ENCODE measurements at places on chromosomes 16 and 17.
A peak's percentile ranks its signal among the peaks of the same experiment; 100 is the strongest.

GRCh38 chr17:45990886-45991285 is 8.2 kb upstream of the STH start:
- no peak for DNase-seq

- no peak for DNase-seq
Observed at GRCh38 chr16:59213952-59214351, 479.8 kb upstream of the GOT2 start.

GRCh38 chr16:30615358-30616091 is 5.3 kb upstream of the ZNF689 start:
- peak; percentile 52 for DNase-seq

DNA sequence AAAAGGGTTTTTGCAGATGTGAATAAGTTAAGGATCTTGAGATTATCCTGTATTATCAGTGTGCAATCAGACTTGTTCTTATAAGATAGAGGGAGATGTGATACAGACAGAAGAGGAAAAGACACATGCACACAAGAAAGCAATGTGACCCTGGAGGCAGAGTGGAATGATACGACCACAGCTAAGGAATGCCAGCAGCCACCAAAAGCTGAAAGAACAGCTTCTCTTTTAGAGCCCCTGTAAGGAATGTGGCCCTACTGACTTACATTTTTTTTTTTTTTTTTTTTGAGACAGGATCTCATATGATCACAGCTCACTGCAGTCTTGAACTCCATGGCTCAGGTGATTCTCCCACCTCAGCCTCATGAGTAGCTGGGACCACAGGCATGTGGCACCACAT is 62.3 kb upstream of the CNTNAP4 start:
- DNase-seq, result no peak

DNA sequence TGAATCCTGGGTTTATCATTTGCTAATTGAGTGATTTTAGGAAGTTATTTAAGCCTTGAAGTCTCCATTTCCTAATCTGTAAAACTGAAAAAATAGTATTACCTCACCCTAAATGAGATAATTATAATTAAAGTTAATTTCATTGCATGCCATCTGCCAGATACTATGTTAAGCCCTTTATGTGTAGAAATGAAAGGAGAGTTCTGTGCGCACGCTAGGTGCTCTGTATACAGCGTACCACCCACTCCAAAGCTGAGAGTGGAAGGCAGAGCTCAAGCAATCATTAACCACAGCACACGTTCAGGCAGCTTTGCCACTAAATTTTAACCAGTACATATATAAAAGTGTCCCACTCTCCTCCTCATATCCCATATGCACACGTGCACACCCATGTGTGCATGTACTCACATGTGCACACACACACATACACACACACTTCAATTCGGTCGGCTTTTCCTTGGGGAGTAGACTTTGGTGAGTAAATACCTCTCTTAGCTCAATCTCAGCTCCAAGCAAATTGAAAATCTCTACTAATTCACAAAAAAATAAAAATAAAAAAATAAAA is 204.8 kb downstream of the GRIN2A start:
- DNase-seq, result no peak

DNA sequence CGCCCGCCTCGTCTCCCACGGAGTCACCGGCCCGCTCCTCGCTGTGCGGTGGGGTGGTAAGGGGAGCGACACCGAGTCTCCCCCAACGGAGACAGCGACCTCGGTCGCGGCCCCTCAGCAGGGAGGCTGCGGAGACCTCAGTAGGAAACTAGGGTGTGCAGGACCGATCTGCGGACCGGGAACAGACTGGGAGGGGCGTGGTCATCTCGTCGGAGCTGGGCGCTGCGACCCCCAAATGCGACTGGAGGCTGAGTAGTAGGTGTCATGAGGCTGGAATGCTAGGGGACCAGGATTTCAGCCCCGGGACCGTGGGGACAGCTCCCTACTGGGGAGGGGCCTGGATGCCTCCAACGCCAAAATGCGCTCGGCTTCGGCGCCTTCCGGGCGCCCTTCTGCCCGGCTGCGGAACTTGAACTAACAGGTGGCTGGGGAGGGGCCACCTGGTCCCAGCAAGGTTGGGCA is 1.3 kb downstream of the CACNG4 start:
- DNase-seq, result no peak

DNA sequence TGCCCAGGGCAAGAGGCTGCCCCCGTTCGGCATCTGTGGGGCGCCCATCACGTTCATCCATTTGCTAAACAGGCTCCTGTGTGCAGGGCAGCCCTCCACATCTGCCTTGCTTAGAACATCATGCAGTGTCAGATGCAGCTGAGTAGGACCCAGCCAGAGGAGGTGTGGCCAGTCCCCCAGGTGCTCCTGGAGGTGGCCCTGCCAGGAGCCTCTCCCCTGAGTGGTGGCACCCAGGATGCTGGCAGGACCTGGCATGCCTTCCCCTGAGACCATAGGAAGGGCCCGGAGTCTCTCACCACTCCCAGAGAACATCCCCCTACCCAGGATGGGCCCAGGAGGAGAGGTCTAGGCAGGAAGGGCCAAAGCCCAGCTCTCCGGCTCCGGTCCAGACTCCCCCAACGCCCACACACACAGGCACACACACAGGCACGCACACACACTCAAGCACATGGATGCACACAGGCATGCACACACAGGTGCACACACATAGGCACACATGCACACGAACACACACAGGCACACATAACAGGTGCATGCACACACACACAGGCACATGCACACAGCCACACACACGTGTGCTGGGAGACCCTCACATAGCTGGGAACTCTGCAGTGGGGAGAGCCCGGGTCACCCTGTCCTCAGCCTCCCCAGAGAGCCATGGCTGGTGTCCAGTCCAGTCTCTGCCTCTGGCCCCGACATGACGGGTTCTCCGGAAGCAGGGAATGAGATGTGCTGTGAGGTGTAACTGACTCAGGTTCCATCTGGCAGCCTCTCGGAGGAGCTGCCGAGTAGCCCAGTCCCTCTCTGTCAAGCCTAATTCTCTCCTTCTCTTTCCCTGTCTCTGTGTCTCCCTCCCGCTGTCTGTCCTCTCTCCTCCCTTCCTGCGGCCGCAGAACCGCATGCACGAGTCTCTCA is 74.6 kb downstream of the AMFR start:
- no peak for DNase-seq

GRCh38 chr16:69554495-69554894 is 11.3 kb upstream of the NFAT5 start:
- no peak for DNase-seq

DNA sequence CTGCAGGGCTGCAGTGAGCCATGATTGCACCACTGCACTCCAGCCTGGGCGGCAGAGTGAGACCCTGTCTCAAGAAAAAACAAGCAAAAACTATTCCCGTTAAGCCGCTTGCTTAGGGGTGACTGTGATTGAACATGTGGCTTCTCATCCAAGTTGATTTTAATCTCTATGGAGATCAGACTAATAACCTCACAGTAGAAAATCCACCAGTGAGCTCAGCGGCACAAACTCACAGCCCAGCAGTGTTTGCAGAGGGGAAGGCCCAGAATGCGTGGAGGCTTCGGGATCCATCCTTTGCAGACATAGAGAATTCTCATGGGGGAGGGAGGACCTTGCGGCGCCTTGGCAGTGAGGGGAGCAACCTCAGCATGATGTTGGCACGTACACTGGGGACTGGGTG is 7.4 kb downstream of the BANP start:
- DNase-seq, result no peak

- DNase-seq, result no peak
Observed at GRCh38 chr17:19363460-19364035, 1.0 kb upstream of the B9D1 start.

DNA sequence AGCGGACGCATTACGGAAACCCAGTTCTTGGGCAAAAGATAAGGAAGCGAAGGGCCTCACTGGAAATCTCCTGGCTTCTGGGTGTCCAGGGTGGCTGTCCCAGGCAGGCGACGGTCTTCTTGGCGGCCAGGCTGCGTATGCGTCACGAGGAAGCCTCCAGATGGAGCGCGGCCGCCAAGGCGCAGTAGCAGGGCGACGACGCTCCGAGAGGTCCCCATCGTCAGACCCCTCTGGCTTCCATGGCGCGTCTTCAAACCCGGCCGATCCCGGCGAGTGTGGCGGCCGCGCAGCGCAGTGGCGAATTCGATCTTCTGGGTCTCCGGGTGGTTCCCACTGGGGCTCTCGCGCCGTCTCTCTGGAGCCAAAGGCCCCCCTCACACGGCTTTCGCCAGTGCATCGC is 13.8 kb upstream of the ANKRD40CL start:
- DNase-seq, result no peak

DNA sequence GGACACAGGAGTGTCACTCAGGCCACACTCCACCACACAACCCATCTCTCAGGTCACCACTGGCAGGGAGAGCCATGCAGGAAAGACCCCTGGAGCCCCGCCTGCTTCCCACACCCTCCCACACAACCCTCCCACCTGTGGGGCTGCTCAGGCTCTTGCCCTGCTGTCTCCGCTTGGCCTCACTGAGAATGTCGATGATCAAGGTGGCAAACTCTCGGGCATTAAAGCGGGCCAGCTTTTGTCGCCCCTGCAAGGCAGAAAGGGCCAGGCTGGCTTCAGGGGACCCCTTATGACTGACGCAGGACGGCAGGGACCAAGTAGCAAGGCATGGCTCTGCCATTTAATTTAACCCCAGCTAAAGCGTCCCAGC is 8.5 kb downstream of the TP53I13 start:
- DNase-seq, result no peak

DNA sequence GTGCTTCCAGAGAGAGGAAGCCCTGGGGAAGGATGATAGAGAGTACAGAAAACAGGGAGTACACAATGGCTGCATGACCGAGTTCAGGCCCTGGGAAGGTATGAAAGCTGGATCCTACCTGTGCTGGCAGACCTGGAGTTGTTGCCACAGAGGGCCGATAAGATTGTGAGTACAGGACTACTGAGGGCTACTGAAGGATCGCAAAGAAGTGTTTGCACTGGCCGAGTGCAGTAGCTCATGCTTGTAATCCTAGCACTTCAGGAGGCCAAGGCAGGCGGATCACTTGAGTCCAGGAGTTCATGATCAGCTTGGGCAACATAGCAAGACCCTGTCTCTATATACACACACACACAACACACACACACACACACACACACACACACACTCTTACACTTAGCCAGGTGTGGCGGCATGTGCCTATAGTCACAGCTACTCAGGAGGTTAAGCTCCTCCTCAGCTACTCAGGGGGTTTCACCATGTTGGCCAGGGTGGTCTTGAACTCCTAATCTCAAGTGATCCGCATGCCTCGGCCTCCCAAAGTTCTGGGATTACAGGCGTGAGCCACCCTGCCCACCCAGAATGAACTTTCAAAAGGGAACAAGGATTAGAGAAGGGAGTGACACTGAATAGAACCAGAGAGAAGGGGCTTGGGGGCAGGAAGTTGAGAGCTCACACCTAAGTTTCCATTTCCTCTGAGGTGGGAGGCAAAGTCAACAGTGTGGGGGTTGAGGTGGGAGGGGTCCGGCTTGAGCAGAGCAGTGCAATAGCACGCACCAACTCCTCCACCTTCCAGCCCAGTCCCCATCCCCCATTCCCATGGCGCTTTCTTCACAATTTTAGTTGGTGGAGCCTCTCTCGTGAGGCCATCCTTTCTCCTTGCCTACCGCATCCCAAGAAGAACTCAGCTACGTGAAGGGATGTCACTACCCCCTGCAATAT is 7.5 kb downstream of the SCIMP start:
- DNase-seq, result peak; percentile 67

- DNase-seq, result no peak
Observed at GRCh38 chr16:8751481-8752311, 45.7 kb downstream of the TMEM186 start.

DNA sequence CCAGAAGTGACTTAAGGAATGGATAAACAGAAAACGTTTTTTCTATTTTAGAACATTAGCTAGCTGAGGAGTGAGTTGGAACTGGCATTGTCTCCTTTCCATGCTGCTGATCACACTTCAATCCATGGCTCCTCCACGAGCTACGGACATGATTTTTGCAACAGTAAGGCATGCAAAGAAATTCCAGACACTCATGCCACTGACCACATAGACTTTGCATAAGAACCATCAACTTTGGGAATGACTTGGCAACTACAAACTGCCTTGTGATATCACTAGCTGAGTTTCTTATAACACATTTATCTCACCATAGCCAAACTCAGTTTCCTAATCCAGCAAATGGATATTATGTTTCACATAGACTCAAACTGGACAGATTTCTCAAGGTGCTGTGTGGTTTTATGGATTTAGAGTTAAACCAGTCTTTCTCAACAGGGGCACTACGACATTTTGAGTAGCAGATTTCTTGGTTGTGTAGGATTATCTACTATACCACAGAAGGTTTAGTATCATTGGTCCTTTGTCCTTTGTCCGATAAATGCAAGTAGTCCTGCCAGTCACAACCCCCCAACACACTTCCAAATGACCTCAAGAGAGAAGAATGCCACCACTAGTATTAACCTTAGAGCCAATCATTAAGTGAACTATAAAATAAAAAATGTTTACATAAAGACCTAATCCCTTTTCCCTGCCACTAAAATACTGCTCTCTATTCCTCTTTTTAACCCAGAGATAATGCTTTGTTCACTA is 48.3 kb upstream of the C17orf78 start:
- DNase-seq, result no peak

GRCh38 chr17:12729086-12729485 is 60.2 kb upstream of the ARHGAP44 start:
- DNase-seq, result no peak

DNA sequence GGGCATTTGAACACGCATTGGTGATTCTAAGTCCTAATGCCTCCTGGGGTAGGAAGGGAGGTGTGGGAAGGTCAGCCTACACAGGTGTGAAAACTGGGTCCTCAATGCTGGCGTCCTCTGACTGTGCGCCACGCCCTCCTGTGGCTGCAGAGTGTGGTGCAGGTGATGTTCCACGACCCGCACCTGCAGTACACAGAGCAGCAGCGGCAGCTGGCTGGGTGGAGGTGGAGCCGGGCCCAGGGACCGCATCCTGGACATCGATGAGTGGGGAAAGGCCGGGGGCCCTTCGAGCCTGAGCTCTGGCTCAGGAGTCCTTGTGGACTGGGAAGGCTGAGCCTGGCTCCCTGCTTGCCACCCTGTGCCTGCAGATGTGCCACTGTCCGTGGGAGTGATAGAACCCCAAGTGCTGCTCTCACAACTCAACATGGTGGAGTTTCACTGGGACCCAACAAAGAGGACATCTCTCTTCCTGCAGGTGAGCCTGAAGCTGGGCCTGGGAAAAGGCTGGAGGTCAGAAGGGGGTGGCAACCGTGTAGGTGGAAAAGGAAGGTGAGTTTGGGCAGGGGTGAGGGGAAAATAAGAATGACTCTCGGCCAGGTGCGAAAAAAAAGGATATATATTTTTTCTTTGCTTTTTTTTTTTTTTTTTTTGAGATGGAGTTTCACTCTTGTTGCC is 14.0 kb upstream of the STAC2 start:
- DNase-seq, result peak; percentile 67

GRCh38 chr16:49467540-49468372 is 94.2 kb downstream of the C16orf78 start:
- no peak for DNase-seq

GRCh38 chr16:47991491-47991890 is 164.3 kb downstream of the ABCC12 start:
- DNase-seq, result no peak

- DNase-seq, result no peak
Observed at GRCh38 chr16:57566436-57566835, 24.0 kb downstream of the ADGRG5 start.

DNA sequence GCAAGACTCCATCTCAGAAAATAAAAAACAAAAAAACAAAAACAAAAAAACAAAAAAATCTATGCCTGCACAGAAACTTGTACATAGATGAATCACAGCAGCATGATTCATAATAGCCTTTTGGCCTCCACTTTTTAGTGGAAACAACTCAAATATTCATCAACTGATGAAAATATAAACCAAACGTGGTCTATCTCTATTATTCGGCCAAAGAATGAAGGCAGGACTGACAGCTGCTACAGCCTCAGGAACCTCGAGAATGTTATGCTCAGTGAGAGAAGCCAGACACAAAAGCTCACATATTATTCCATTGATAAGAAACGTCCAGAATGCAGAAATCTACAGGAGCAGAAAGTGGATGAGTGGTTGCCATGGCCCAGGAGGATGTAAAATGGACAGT is 19.8 kb downstream of the PPL start:
- DNase-seq, result no peak

Data from activated gamma-delta T cell treated with Interleukin-2 at 50 U/mL for 16 hours (primary cell).